ENCODE measurements at places on chromosomes 7 and 10.
A peak's percentile ranks its signal among the peaks of the same experiment; 100 is the strongest.

- DNase-seq, result no peak
Measured at GRCh38 chr10:69458430-69459100, 7.3 kb downstream of the TSPAN15 start.

DNA sequence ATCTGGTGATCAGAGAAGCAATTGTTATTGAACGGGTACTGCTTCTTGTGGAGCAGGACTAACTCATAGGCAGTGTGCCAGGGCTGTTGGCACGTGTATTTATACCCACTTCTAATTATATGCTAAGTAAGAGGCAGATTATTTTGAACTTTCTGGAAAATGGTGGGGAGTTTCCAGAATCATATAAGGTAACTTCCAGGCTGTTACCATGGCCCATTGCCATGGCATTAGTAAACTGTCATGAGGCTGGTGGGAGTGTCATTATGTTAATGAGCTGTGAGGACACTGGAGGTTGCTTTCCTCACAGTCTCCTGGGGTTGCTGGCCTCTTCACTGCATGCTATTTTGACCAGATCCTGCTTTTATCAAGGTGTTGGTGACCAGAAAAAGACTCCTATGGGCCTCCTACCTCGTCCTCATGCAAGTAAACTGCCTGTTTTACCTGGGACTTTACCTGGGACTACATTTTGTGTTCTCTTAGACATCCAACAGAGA, 122.6 kb downstream of the KCND2 start:
- no peak for DNase-seq

DNA sequence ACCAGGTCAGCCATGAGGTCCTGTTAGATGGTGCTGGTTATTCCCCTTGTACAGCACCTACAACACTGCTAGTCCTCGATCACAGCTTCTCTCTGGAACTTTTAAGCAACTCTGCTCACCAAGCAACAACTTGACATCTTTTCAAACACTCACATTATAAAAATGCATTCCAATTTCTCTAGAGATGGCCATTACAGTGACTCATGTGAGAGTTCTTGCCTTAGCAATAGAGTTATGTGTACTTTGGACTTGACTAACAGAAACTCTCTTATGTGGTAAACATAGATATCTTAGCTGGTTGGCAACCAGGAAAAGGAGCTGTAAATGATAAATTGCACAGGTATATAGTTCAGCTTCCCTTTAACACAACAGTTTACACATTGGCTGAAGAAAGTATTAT, 122.2 kb downstream of the PDE1C start:
- no peak for DNase-seq

DNA sequence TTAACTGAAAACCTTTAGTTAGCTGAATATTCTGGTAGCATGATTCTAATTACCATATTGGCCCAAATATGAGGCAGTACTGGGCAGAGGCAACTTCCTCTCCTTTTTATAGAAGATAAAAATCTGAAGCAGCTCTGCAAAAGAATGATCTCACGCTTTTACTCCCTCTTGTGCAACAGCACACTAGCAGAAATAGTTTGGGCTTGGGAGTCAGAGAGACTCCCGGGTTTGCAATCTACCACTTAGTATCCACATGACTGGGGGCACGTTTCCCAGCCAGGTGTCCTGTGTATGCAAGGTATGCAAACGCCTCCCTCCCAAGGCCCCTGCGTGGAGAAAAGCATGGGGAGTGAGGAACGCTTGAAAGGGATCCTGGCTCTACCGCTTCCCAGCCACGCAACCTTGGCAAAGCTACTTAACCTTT, 47.2 kb upstream of the RHEB start:
- DNase-seq, result no peak

- no peak for DNase-seq
Measured at GRCh38 chr10:126092366-126093215, 196.2 kb downstream of the FANK1 start.

DNA sequence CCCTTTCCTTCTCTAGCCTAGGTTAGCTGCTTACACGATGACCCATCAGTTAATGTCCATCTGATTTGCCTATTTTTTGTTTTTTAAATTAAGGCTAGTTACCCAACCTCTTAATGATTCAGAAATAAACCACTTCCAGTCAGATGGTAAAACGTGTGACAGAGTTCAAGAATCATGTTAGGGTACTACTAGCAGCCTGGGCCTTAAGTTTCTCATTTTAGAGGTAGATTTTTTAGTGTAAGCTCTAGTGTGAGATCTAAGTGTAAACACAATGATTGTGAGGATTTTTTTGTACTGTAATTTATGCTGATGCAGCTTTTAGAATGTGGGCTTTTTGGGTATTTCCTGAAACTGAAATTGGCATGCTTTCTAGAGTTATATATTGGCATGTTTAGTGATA, 130.0 kb downstream of the CDK14 start:
- DNase-seq, result no peak

DNA sequence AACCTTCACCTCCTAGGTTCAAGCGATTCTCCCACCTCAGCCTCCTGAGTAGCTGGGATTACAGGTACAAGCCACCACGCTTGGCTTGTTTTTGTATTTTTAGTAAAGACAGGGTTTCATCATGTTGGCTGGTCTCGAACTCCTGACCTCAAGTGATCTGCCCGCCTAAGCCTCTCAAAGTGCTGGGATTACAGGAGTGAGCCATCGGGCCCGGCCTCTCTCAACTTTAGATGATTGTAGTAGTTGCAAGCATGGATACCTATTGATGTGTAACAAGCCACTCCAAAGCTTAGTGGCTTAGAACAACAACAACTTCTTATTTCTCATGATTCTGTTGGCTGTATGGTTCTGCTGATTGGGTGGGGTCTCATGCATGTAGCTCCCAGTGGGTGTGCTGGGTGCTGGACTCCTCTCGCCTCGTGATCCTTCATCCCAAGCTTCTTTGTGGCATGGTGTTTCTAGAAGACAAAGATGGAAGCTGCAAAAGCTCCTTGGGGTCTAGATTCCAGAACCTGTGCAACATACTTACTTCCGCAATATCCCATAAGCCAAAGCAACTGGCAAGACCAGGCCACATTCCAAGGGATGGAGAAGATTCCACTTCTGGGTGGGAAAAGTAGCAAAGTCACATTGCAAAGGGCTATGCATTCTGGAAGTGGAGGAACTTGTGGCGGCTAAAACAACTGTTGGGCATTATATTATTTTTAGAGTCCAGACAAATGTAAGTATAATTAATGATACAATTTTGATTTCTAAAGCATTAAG, 37.9 kb downstream of the SKIDA1 start:
- no peak for DNase-seq

DNA sequence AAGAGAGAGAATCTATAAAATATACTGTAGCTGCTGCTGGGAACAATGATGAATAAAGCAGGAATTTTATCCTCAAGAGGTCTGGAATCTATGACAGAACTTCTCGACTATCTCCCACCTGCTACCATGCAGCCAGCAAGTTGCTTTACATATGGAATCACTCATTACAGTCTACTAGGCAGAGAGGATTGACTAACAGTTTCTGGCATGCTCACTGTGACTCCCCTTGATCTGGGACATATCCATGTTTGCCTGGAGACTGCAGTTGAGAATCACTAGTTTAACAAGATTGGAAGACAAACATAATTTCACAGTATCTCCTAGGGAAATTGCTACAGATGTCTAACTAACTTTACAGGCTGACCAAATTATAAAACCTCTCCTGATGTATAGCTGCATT, 13.3 kb downstream of the GPR37 start:
- DNase-seq, result no peak

GRCh38 chr10:7407368-7408290, 3.2 kb downstream of the SFMBT2 start:
- DNase-seq, result no peak

DNA sequence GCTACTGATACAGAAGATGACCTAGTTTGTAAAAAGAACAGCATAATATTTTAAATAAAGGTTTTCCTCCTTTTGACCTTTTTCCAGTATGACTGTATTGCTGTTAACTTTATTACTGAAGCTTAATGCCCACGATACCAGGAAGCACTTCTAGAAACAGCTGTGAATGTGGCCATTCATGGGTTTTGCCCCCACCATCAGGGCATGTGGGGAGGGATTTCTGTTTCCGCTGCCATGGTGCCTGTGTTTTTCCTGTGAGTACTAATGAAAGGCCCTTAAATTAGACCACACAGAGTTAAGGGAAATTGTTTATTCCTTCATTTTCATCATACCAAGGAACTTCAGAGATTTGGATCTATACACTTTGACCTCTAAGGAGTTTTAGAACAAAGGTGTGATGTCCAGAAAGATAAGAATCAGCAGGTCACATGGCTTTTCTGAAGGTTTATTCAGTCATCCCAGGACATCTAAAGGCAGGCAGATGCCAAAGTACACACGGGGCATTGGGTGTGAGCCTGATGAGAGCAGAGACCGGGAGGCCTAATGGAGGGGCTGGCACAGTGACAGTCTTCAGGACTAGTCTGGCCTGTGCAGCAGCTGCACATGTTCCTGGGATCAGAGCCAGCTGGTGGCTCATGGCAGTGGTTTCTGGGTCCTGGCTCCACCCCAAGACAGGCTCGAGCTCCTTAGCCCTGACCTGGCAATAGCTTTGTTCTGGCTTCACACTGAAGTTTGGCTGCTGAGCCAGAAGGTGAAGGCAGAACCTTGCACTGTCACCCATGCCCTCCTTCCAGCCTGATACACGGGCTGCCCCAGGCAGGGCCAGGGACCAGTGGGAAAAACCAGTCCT, 190.9 kb downstream of the REEP3 start:
- no peak for DNase-seq

GRCh38 chr10:127899766-127900387, 7.0 kb upstream of the PTPRE start:
- DNase-seq, result no peak

DNA sequence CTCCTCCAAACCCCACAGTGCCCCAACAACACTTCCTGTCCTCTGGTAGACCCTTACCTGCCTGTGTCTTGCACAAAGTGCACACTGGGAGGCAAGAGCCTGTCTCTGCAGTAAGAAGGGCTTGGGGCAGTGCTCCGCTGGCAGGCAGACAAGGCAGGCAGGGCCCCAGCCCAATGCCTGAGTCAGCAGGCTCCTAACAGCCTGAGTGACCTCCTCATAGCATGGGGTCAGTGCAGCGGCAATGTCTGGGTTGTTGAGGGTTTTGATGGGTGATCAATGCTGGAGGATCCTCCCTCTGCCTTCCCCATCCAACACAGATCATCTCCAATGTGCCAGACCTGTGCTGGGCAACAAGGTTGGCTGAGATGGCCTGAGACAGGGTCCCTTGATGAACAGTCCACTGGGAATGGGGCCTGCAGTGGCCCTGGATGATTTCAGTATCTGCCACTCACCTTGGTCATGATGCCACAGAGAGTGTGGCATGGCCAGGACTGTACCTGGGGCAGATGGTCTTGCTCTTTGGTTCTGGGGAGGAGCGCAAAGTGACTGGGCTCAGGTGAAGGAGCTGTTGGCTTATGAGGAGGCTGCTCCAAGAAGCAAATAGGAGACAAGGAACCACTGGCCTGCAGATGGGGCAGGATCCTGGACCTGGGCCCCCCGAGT, 55.6 kb upstream of the CAMK2B start:
- no peak for DNase-seq

DNA sequence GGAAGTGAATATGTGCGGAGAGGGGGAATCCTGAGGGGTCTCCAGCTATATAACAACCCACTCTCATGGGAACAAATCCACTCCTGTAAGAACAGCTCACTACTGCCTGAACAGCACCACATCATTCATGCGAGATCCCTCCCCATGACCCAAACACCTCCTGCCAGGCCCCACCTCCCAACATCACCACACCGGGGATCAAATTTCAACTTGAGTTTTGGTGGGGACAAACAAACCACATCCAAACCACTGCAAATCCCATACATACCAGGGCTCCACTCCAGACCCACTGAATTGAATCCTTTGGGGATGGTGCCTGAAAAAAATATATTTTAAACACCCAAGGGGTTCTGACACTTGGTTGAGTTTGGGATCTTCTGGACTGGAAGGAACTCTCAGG, 181.5 kb upstream of the PLXNA4 start:
- DNase-seq, result no peak

- no peak for DNase-seq
Measured at GRCh38 chr7:28418966-28419365, 6.6 kb downstream of the CREB5 start.

DNA sequence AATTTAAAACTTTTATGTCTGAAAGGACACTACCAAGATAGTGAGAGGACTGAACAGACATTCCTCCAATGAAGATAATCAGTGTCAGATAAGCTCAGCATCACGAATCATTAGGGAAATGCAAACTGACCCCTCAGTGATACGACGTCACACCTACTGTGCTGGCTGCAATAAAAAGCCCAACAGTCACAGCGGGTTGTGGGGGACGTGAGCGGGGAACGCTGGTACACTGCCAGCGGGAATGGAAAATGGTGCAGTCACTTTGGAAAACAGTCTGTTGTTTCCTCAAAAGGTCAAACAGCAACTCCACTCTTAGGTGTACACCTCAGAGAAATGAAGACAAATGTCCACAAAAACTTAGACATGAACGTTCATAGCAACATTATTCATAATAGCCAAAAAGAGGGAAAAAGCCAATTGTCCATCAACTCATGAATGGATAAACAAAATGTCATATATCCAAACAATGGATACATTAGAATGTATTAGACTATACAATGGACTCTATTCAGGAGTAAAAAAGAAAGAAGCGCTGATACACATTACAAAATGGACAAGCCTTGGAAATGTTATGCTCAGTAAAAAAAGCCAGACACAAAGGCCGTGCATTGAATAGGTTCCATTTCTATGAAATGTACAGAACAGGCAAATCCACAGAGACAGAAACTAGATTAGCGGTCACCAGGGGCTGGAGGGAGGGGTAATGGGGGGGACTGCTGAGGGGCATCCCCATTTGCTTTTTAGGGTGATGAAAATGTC, 2.4 kb upstream of the ECHS1 start:
- no peak for DNase-seq

GRCh38 chr10:19930936-19931893, 115.0 kb downstream of the PLXDC2 start:
- no peak for DNase-seq

DNA sequence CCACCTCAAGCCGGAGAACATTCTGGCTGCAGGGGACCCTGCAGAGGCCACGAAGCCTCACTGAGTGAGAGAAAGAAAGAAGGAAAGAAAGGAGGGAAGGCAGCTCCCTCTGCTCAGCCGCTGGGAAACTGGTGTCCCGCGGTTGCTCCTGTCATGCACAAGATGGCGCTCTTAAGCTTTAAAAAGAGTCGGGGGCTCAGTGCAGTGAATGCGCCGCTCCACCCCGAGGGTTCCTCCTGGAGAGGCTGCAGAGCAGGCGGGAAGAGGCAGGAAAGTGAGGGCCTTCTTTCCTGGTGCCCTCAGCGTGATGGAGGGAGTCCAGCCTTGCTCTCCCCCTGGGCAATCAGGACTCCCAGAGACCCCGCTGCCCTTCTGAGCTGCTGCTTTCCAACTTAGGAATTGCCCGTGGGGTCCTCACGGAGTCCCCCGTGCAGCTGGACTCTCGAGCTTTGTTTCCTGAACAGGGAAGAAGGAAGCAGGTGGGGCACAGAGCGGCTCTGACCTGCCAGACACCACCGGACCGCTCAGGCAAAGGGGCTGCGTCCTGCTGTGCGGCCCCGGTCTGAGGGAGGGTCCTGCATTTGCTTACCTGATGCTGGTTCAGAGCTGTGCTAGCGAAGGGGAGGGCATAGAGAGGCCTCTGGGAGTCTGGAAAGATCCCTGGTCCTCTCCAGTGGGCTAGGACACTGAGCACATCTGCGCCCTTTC, 141.9 kb upstream of the MKI67 start:
- DNase-seq, result peak; percentile 12

GRCh38 chr7:141654551-141654950, 47.4 kb downstream of the DENND11 start:
- peak; percentile 55 for DNase-seq
